ENCODE measurements at places on chromosomes 4 and X.
A peak's percentile ranks its signal among the peaks of the same experiment; 100 is the strongest.

DNA sequence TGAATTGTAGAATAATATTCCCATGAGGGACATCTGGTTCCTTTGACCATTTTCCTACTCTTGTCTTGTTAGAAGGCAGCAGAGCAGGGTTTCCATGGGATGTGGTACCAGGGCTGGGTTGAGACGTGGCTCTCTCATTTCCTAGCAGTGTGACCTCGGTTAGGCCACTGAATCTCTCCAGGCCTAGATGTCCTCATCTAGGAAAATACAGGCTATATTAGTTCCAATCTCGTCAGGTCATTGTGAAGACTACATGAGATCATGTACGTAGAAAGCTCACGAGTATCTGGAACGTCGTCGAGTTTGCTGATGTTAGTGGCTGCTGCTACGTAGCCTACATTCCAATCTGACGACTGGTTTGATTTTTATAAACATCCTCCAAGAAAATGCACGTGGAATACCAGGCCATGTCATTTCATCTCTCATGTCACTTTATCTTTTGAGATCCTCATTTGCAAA lies 278.2 kb upstream of the GATB start:
- no peak for DNase-seq

DNA sequence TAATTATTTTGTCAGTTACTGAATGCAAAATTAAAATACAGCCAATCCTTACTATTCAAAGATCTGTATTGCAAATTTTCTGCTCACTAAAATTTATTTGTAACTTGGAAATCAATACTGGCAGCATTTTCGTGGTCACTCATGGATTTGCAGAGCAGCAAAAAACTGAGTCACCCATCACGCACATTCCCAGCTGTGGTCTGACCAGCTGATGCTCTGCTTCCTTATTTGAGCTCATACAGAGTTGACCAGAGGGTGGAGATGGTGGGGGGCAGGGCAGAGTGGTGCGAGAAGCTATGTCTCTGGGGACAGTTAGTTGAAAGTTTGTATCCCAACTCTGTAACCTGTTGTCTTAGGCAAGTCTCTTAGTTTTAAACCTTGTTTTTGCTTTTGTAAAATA lies 214.8 kb downstream of the SPCS3 start:
- DNase-seq, result no peak

GRCh38 chr4:87540146-87541058 lies 11.2 kb upstream of the SPARCL1 start:
- DNase-seq, result no peak

DNA sequence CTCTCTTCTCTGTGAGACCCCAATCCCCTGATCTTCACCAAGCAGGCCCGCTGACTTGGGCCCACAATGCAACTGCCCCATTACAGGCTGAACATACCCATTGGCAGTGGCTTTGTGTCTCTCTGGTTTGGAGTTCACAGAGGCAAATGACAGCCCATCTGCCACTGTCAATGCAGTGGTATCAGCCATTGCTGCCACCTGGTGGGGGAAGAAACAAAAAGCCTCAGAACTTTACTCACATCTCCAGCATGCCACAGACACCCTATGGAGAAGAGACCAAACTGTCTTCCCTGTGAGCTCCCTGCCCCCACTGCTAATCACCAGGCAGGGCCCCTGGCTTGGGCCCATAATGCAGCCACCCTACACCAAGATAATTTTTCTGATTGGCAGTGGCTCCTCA lies 729.3 kb upstream of the ACTRT1 start:
- peak; percentile 4 for DNase-seq

DNA sequence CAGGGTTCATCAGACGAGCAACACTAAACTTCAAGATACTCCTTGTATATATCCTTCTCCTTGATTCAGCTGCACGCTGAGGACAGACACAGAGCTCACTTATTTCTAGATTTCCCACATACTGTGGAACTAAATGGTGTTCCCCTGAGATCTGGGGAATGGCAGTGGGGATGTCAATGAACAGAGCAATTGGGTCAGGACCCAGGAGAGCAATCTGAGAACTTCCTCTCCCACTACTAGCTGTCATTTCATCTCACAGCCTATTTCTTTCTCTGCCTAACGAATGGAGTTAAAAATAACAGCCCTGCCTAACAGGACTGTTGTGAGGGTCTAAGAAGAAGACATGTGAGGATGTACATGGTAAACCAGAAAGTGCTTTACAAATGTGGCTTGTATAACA lies 10.7 kb downstream of the NAAA start:
- no peak for DNase-seq

DNA sequence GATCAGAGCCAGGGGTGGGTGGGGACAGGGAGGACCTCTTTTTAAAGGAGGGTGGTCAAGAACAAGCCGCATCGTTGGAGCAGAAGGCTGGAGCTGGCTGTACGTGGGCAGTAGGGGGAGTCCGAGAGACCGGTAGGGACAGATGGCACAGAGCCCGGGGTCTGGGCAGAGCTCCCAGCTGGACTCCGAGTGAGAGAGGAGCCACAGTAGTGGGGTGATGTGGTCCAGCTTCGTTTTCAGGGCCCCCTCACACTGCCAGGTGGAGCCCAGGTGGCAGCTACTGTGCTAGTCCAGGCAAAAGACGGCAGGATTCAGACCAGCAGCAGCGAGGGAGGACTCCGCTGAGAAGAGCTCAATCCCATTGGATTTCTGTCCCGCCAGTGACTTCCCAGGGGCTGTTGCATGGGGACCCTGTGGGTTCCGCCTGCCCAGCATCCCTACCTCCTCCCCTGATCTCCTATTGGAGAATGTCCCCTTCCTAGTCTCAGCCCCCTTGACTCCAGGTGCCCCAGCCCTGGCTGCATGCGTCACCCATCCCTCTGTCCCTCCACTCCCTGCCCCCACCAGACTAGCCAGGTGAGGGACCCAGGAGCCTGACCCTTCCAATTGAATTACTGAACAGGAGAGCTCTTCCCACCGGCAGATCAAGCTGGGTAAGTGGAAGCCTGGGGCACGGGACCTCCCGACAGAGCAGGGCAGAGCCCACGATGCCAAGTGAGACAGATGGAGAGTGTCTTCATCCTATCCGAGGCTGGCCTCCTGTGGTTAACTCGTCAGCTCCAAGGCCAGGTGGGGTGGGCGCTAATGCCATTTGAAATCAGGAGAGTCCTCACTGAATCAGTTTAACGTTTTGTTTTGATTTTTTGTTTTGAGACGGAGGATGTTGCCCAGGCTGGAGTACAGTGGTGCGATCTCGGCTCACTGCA lies 2.9 kb downstream of the ARHGAP4 start:
- DNase-seq, result no peak

GRCh38 chr4:37867102-37867501 lies 23.8 kb upstream of the TBC1D1 start:
- DNase-seq, result no peak
